ENCODE measurements at places on chromosomes 16 and 17.

DNA sequence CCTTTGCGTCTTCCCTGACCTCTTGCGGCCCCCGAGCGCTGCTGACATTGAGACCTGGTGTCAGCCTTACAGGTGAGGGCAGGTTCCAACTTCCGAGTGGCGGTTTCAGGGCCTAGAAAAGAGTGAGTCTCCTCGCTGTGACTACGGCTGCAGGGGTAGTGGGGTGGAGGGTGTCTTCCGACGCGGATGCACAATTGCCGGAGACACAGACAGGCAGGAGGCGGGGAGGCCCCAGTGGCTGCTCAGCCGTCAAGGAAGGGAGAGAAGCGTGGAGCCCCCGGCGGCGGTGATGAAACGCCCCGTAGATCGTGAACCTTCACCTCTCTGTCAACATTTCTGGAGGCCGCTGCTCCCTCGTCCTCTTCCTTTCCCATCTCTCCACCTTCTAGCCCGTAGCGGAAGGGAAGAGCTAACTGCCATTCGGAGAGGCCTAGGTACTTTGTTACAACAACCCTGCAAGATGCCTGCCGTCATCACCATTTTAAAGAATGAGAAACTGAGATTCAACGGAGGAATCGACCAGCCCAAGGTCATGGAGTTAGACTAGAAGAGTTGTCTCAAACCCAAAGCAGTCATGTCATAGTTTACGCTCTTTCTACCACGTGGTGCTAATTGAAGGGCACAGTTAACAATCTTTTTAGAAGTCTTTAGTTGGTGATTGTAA is 485 bp downstream of the DNAJA3 start:
- DNase-seq: no peak

GRCh38 chr16:52254746-52255145 is 292.2 kb downstream of the TOX3 start:
- no peak for DNase-seq

- peak; percentile 64 for DNase-seq
These were observed 26.0 kb downstream of the NECAB2 start for GRCh38 chr16:83994087-83994486.

DNA sequence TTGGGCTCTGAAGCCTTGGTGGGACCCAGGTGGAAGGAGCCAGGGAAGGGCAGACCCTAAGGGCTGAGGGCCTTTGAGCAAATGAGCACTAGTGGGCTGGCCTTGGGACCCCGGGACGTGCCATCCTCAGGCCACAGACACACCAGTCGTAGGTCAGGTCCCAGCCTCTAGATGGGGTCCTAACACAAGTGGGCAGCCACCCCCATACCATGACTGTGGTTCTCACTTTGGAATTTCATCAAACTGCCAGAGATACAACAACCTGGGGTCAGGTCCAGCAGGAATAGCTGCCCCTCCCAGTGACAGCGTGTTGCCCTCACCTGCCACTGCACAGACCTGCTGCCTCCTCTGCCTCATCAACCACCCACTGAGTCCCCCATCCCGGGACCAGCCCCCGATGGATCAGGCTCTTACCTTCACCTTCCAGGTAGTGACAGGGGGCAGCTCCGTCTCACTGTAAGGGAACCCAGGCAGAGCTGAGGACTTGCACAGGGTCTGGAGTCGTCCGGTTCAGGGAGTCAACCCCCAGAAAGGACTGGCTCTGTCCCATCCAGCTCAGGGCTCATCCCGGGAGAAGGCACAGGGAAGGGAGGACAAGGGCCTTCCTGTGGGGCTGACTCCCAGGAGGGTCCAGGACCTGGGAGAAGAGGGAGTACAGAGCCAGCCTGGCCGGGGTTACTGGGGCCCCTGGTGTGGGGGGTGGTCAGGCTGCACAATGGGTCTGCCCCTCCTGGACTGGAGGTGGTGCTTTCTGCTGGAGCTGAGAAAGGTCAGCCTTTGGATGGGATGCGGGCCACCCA is 40.0 kb downstream of the LGALS9 start:
- DNase-seq: no peak

- no peak for DNase-seq
These were observed 520.8 kb downstream of the HAPSTR1 start for GRCh38 chr16:9612267-9612666.

GRCh38 chr17:58593123-58593522 is 78.7 kb upstream of the MTMR4 start:
- no peak for DNase-seq

DNA sequence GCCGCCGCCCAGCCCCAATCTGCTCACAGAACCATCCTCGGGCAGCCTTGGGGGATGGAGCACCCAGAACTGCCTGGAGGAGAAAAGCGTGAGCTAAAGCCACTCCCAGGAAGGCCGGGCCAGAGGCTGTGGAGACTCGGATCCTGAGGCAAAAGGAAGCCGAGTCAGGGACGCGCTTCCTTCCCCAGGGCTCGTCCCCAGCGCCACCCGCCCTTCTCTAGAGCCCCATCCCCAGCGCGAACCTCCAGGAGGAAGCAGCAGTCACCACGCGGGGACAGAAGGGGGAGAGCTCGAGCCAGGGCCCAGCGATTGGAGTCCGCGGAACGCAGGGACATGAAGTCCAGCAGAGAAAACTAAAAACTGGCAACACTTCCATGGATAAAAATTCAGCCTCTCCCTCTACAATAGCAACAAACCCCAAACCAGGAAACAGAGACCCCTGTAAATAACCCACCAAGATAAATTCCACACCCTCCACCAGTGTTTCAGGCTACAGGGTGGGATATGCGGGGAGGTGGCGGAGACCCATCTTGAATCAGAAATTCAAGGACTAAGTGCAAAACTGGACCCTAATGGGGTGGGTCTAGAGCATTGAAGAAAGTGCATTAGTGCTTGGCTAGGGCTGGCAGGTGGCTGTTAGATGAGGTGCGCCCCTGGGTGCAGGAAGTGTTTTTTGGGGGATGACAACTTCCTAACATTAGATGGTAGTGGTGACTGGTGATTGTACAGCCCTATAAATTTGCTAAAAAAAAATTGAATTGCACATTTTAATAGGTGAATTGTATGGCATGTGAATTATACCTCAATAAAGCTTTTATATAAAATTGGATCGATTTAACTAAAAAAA is 116.1 kb upstream of the METRNL start:
- DNase-seq: peak; percentile 90

- no peak for DNase-seq
These were observed 52.2 kb downstream of the TRARG1 start for GRCh38 chr17:1331708-1332107.

GRCh38 chr17:73201215-73202069 is 8.6 kb downstream of the COG1 start:
- DNase-seq: no peak

- no peak for DNase-seq
These were observed 215.6 kb downstream of the GRIN2A start for GRCh38 chr16:9966569-9967157.

DNA sequence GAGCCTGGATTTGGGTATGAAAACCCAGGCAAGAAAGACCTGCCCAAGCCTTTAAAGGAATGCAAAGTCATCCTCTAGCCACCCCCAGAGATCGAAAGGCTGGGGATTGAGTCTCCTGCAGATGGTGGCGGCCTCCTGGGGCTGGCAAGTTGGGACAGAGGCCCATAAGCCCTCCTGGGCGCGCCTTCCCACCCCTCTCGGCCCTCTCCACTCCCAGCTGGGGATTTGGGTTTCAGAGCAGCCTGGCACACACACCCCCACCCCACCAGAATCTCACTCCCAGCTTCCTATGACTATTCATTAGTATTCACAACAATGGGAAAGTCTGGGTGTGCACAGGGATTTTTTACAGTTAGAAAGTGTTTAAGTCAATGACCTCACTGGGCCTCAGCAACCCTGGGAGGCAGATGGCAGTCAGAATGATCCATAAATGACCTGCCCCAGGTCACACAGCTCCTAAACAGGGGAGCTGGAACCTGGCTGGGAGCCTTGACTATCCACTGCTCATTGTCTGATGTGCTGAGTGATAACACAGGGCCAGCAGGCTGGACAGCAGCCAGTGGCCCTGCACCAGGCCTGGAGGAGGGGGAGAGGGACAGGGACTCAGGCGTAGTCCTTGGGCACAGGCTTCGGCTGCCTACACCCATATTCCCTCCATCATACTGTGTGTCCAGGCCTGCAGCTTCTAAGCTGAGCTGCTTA is 12.1 kb downstream of the NHERF1 start:
- no peak for DNase-seq

- no peak for DNase-seq
These were observed 344.2 kb downstream of the CPPED1 start for GRCh38 chr16:12459391-12460063.

- no peak for DNase-seq
These were observed 1134.1 kb downstream of the CDH8 start for GRCh38 chr16:60902114-60902513.

DNA sequence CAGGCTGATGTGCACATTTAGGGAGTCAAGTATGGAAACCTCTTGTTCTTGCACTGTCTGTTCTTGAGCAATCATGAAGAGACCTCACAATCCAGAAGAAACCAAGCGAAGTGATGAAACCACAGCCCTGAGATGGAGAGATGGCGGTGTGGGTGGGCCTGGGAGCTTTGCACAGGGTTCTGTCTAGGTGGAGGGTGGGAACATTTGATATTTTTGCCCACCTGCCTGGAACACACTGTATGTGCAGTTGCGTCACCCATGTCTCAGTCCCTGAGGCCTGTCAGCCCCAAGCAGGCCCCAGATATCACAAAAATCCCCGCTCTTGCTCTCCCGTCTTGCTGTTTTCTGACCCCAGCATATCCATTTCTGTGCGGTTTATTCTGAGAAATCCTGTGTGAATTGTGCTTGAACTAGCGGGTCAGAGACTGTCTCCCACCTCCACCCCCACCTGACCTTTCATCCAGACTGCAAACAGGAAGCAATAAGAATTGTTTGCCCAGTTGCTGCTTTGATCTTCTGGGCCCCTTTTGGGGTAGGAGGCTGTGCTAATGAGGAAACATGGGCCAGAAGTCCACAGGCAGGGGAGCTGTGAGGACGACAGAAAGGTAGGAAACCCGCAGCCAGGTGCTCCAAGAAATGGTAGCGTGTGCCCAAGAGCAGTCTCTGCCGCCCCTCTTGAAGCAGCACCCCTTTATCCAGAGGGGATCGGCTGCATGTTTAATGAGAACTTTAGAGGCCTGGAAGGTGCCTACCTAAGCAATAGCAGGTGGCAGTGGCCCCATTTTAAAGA is 183.8 kb downstream of the CCDC182 start:
- no peak for DNase-seq

DNA sequence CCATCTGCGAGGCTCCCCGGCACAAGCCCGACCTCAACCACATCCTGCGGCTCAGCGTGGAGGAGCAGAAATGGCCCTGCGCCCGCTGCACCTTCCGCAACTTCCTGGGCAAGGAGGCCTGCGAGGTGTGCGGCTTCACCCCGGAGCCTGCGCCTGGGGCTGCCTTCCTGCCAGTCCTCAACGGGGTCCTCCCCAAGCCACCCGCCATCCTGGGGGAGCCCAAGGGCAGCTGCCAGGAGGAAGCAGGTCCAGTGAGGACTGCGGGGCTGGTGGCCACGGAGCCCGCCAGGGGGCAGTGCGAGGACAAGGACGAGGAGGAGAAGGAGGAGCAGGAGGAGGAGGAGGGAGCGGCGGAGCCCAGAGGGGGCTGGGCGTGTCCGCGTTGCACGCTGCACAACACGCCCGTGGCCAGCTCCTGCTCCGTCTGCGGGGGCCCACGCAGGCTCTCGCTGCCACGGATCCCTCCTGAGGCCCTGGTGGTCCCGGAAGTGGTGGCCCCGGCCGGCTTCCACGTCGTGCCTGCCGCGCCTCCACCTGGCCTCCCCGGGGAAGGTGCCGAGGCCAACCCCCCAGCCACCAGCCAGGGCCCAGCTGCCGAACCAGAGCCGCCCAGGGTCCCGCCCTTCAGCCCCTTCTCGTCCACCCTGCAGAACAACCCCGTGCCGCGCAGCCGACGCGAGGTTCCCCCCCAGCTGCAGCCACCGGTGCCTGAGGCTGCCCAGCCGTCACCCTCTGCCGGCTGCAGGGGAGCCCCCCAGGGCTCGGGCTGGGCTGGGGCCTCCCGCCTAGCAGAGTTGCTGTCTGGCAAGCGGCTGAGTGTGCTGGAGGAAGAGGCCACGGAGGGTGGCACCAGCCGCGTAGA is 13.1 kb upstream of the PRR35 start:
- DNase-seq: peak; percentile 71

All from posterior cingulate gyrus (tissue), 11 donors.